Central memory CD8-positive, alpha-beta T cell (primary cell): ENCODE measurements at places on chromosomes 1 and 21.

DNA sequence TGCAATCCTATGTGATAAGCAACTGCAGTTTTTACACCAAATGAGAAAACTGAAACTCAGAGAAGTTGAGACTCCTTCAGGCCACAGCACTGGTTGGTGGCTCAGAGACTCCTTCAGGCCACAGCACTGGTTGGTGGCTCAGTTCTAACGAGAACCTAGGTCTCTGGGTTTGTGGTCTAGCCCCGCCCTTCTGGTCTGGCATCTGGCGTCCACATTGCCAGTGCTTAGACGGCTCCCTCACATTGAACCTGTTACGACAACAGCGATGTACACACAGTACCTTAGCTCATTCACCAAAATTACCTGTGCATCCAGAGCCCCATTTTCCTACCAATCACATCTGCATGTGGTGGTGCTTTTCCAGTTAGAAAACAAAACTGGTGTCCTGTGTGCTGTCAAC is 66.1 kb downstream of the NID1 start:
- H3K4me1 ChIP-seq: peaks cover 33% of the 10 kb centered on the region
- peak overlapping the region; percentile 47 for H3K4me3 ChIP-seq
- H3K27ac ChIP-seq: peak overlapping the region; percentile 94
- H3K36me3 ChIP-seq: peaks cover 9% of the 10 kb centered on the region

DNA sequence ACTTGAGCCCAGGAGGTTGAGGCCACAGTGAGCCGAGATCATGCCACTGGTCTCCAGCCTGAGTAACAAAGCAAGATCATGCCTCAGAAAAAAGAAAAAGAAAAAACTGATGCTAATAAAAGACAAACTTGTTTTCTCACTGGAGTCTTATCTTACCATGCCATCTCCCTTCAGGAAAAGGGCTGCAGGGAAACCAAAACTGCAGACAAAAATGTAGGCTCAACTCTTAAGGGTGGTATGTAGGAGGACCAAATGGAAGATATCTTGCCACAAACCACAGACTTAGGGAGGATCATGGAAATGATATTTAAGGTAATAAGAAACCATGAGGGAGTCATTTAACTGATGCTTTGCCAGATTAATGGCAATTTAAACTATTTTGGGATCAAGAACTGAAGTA is 32.9 kb downstream of the UROD start:
- no peaks in the 10 kb centered on the region for H3K4me1 ChIP-seq
- H3K27me3 ChIP-seq: no peaks in the 10 kb centered on the region
- DNase-seq: no peak
- H3K36me3 ChIP-seq: peaks cover 3% of the 10 kb centered on the region
- no peak overlapping the region for H3K27ac ChIP-seq
- no peak overlapping the region for H3K4me3 ChIP-seq

GRCh38 chr21:33360281-33360680 is 35.5 kb downstream of the IFNAR1 start:
- H3K27me3 ChIP-seq: no peaks in the 10 kb centered on the region
- H3K4me3 ChIP-seq: no peak overlapping the region
- H3K4me1 ChIP-seq: peaks cover 15% of the 10 kb centered on the region
- DNase-seq: no peak

DNA sequence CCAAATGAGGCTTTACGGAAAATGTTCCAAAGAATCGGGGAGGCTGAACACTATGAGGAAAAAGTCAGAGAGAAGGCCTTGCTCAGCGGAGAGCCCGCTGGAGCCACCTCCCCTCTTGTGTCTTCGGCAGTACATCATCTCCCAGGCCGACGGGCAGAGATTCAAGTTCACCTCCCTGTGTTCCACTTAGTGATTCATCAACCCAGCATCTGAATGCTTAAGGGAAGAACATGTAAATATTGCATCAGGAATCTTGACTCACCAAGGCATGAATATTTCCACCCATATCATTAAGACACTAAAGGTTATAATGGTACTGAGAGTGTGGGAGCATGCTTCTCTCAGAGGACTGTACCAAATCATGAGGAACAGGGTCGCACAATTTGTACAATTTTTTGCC is 172.5 kb downstream of the ST6GALNAC5 start:
- H3K4me1 ChIP-seq: no peaks in the 10 kb centered on the region
- H3K27ac ChIP-seq: no peak overlapping the region
- no peak overlapping the region for H3K4me3 ChIP-seq
- peaks cover 2% of the 10 kb centered on the region for H3K27me3 ChIP-seq
- H3K36me3 ChIP-seq: no peaks in the 10 kb centered on the region

DNA sequence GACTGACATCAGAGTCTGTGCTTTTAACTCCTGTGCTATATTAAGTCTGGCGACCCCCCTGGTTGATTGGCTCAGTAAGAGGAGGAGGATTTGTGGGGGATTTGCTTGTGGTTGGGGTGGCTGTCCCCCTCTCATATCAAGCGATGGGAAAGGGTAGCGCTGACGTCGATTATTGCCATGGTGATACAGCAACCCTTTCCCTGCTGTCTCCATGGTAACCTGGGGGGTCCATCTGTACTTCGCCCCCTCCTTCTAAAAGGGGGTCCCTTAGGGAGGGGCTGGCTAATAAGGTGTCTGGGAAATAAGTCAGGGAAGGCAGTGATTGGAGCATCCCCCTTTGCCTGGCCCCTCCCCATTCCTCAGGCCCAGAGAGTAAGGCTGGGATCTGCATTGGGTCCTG is 4.7 kb downstream of the FAM229A start:
- H3K36me3 ChIP-seq: peaks cover 4% of the 10 kb centered on the region
- no peak for DNase-seq
- H3K4me1 ChIP-seq: peaks cover 36% of the 10 kb centered on the region
- H3K4me3 ChIP-seq: no peak overlapping the region
- H3K27ac ChIP-seq: no peak overlapping the region
- peaks cover 10% of the 10 kb centered on the region for H3K27me3 ChIP-seq

DNA sequence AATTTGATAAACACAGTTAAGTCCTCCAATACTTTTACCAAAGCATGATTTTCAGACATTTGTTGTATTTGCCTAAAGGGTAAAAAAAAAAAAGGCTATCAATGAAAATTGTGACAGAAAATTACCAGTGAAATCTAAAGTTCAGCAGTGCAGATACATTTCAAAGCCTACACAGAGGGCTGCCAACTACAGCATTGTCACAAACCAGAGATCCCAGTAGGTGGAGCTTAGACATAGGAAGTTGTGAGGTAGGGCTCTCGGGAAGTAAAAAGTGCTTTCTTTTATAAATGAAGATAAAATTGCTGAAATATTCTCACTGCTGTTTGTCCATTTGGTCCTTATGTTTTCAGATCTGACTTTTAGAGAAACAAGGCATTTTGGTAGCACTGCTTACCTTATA is 123.0 kb downstream of the DYRK1A start:
- H3K36me3 ChIP-seq: peaks cover 48% of the 10 kb centered on the region
- peaks cover 11% of the 10 kb centered on the region for H3K4me1 ChIP-seq
- DNase-seq: no peak
- H3K4me3 ChIP-seq: no peak overlapping the region
- no peaks in the 10 kb centered on the region for H3K27me3 ChIP-seq
- peak overlapping the region; percentile 24 for H3K27ac ChIP-seq

GRCh38 chr21:37259426-37259825 is 7.7 kb downstream of the VPS26C start:
- no peak for DNase-seq
- H3K4me1 ChIP-seq: peaks cover 30% of the 10 kb centered on the region
- no peaks in the 10 kb centered on the region for H3K27me3 ChIP-seq
- H3K4me3 ChIP-seq: no peak overlapping the region
- H3K36me3 ChIP-seq: peaks cover 13% of the 10 kb centered on the region

- peaks cover 3% of the 10 kb centered on the region for H3K36me3 ChIP-seq
- DNase-seq: no peak
- no peak overlapping the region for H3K4me3 ChIP-seq
- H3K27ac ChIP-seq: no peak overlapping the region
Observed at GRCh38 chr21:42118901-42119300, 47.8 kb downstream of the UMODL1 start.

DNA sequence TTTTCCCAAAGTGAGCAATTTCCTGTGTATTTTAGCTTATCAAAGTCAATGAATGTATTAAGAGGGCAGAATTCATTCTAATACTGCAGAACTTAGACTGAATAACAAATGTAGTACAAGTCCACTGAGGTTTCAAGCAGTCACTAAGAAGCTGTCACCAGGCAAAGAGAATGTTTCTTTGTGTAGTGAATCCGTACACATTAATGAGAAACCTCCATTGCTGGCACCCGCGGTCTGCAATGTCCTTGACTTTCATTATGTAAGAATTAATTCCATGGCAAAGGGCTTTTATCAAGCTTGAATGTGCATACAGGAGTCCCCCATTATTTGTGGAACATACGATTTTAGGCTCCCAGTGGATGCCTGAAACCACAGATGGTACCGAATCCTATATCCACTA is 719.5 kb upstream of the TMPRSS15 start:
- no peaks in the 10 kb centered on the region for H3K4me1 ChIP-seq
- no peaks in the 10 kb centered on the region for H3K36me3 ChIP-seq
- H3K27ac ChIP-seq: no peak overlapping the region

- H3K4me3 ChIP-seq: no peak overlapping the region
- no peaks in the 10 kb centered on the region for H3K27me3 ChIP-seq
- H3K27ac ChIP-seq: peak overlapping the region; percentile 74
- peaks cover 2% of the 10 kb centered on the region for H3K36me3 ChIP-seq
Observed at GRCh38 chr1:174777262-174777661, 222.5 kb upstream of the CACYBP start.

GRCh38 chr1:185795181-185795580 is 61.0 kb downstream of the HMCN1 start:
- H3K4me3 ChIP-seq: no peak overlapping the region
- no peak for DNase-seq
- H3K4me1 ChIP-seq: no peaks in the 10 kb centered on the region
- no peak overlapping the region for H3K27ac ChIP-seq

- no peak for DNase-seq
- H3K36me3 ChIP-seq: peaks cover 1% of the 10 kb centered on the region
- no peaks in the 10 kb centered on the region for H3K4me1 ChIP-seq
Observed at GRCh38 chr1:223864084-223864483, 18.3 kb upstream of the TP53BP2 start.

DNA sequence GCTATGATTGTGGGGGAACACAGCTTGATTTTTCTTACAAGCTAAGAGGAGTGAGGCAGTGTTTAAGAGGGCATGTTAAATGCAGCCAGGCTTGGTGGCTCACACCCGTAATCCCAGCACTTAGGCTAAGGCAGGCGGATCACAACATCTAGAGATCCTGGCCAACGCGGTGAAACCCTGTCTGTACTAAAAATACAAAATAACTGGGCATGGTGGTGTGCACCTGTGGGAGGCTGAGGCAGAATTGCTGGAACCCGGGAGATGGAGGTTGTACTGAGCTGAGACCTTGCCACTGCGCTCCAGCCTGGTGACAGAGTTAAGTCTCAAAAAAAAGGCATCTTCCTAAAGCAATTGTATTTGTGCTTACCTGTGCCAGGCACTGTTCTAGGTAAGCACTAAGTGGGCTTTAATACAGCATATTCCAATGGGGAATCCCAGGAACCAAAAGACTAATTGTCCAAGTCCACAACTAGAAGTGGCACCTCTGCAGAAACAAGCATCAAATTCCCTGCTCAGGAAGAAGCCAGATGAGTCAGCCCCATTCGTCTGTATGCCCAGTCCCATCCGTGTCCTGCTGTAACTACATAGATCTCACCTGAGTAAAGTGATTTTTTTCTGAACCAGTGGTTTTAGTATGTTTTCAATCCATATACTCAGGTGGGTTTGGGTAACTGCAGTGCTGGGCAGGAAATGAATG is 4.6 kb downstream of the RCC1 start:
- peak overlapping the region; percentile 87 for H3K27ac ChIP-seq
- H3K36me3 ChIP-seq: peaks cover 95% of the 10 kb centered on the region
- H3K4me3 ChIP-seq: peak overlapping the region; percentile 96
- no peak for DNase-seq
- H3K27me3 ChIP-seq: no peaks in the 10 kb centered on the region

GRCh38 chr1:159009704-159010361 is at the start of gene IFI16:
TSS of gene IFI16 (plus strand) at chr1:159009907. CDS start at chr1:159014681, 4,774 bp downstream.
- peak within 1 kb of the TSS; percentile 92 for H3K4me3 ChIP-seq
- no peak for DNase-seq
- H3K27ac ChIP-seq: peak within 1 kb of the TSS; percentile 87
- H3K4me1 ChIP-seq: peaks cover 76% of the 10 kb centered on the region
- no peaks in the 10 kb centered on the region for H3K27me3 ChIP-seq
- H3K36me3 ChIP-seq: peaks cover 27% of the 10 kb centered on the region

DNA sequence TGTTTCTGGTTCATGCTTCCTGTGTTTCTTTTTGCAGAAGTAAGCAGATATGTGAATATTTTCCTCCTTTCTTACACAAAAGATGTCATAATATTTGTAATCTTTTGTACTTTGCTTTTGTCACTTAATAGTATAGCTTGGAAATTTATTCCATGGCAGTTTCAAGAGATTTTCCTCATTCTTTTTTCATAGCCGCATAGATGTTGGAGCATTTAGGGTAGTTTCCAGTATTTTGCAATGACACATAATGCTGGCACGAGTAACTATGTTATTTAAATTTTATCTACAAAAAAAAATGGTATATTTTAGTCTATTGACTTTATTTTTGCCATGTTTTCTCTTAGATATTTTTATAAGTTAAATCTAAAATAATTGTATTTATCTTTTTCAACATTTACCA is 40.7 kb downstream of the AGO3 start:
- H3K27me3 ChIP-seq: no peaks in the 10 kb centered on the region
- H3K4me1 ChIP-seq: peaks cover 22% of the 10 kb centered on the region
- peaks cover 33% of the 10 kb centered on the region for H3K36me3 ChIP-seq
- H3K27ac ChIP-seq: no peak overlapping the region

DNA sequence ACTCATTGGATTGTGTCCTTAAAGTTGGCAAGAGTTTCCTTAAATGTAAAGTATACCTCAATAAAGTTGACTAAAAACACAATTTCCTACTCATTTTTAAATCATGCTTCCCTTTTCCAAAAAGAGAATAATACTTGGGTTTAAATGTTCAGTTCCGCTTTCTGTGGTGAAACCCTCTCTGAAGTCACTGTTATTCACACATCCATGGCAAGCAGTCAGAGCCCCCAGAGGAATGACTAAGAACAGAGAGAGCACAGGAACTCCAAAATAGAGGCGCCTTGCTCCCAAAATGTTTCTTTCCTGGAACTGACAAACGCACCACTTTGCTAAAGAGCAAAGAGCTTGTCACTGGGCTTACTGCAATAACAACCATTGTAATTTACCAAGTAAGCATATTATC is 142.5 kb downstream of the TIAM1 start:
- DNase-seq: no peak
- H3K27ac ChIP-seq: no peak overlapping the region
- H3K4me3 ChIP-seq: no peak overlapping the region

- peaks cover 58% of the 10 kb centered on the region for H3K27me3 ChIP-seq
- H3K4me3 ChIP-seq: no peak overlapping the region
- H3K4me1 ChIP-seq: no peaks in the 10 kb centered on the region
Observed at GRCh38 chr1:210299501-210299900, 29.2 kb upstream of the HHAT start.

- H3K4me3 ChIP-seq: no peak overlapping the region
- peaks cover 4% of the 10 kb centered on the region for H3K36me3 ChIP-seq
- H3K4me1 ChIP-seq: peaks cover 5% of the 10 kb centered on the region
Observed at GRCh38 chr1:236692128-236692527, 5.8 kb downstream of the ACTN2 start.

DNA sequence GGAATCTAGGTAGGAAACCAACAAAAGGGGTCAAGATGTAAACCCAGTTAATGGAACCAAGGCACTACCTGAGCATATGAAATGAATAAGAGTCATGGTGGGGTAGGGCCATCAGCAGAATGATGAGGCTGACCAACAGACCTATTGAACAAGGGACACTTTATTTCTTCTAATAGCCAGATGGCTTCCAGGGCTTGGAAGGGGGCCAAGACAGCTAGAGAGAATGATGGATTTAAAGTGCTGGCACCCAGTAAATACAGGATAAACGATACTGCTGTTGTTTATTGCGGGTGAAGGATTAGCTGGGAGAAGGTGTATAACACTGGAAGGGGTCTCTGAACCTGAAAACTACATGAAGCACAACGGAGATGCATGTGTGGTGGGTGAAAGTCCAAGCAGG is 15.6 kb downstream of the DDAH1 start:
- no peaks in the 10 kb centered on the region for H3K36me3 ChIP-seq
- H3K4me3 ChIP-seq: no peak overlapping the region
- no peak for DNase-seq
- no peaks in the 10 kb centered on the region for H3K4me1 ChIP-seq
- H3K27ac ChIP-seq: no peak overlapping the region
- H3K27me3 ChIP-seq: peaks cover 30% of the 10 kb centered on the region
